ENCODE measurements at places on chromosomes 7 and 10.

GRCh38 chr10:87761892-87762291 is 56.1 kb downstream of the ATAD1 start:
- no peak for DNase-seq

DNA sequence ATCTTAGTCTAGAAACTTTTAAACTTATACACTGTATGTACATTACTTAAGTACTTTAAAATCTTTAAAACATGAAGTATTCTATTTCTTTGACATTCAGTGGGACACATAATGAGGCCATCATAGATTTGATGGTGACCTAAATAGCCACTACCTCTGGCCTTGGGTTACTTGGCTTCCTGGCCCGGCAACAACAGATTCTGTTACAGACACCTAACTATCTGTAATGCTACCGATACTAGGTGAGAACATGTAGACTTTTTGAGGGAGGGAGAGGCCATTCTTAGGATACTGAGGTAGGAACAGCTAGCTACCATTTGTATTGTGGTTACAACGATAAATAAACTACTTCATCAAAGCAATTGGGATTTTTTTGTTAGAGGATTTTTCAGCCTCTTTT is 154.7 kb upstream of the KAT6B start:
- DNase-seq: no peak

DNA sequence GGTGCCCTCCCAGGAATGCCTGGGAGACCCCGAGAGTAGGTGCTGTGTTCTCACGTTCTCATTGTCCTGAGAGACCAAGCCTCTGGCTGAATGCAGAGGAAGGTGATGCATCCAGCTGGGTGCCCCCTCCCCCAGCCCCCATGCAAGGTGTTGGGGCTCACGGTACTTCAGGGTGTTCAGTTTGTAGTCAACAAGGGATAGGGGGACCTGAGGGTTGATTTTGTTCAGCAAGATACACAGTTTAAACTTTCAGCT is 60.4 kb upstream of the DUSP5 start:
- no peak for DNase-seq

DNA sequence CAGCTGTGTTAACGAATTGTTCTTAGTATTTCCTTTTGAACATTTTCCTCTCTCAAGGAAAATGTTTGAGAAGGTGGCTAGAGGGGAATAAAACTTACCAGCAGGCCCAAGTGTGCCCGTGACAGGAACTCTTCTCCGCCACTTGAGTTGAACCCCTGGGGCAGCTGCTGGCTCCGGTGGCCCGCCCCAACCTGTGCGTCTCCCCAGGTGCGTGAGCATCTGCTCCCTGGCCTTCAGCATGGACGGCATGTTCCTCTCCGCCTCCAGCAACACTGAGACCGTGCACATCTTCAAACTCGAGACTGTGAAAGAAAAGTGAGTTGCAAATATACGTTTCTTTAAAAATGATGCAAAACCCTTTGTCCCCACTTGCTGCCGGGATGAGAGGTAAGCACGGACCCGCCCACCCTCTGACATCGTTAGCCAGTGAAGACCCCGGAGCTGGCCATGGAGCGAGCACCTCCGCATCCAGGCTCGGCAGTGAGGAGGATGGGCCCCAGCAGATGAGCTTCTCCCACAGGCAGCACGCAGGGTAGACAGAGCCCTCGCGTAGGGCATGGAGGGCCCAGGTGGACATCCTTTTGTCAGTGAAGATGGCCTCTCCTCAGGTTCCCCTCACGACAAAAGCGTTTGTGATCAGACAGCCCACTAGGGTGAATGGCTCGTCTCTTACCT is 35.7 kb downstream of the WIPI2 start:
- DNase-seq: no peak

- DNase-seq: no peak
Measured at GRCh38 chr10:71807557-71808510, 34.5 kb upstream of the VSIR start.

All from bone marrow (tissue), 2 donors.